Body of pancreas (tissue), 4 donors: ENCODE measurements at places on chromosomes 6 and 20. TPM values are rescaled to one million over a fixed set of nuclear protein-coding genes. Genes with fewer than 3 reads are reported as not detected.

DNA sequence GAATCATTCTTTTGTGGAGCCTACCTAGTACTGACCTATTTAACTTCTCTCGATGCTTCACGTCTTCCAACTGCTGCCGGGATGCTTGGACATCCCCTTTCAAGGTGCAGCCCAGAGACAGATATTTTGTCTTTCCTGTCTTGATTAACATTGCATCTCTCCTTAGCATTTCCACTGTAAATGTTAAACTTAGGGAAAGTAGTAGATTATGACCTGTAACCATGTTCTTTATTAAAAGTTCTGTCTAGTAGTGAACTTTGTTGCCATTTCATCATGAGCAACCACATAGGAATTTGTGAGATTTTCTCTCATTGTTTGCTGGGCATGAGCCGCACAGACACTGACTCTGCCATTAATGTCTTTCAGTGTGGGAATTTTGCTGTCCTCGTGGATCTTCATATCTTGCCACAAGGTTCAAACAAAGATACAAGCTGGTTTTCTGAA, 117.9 kb downstream of the JAG1 start:
- DNase-seq: no peak

DNA sequence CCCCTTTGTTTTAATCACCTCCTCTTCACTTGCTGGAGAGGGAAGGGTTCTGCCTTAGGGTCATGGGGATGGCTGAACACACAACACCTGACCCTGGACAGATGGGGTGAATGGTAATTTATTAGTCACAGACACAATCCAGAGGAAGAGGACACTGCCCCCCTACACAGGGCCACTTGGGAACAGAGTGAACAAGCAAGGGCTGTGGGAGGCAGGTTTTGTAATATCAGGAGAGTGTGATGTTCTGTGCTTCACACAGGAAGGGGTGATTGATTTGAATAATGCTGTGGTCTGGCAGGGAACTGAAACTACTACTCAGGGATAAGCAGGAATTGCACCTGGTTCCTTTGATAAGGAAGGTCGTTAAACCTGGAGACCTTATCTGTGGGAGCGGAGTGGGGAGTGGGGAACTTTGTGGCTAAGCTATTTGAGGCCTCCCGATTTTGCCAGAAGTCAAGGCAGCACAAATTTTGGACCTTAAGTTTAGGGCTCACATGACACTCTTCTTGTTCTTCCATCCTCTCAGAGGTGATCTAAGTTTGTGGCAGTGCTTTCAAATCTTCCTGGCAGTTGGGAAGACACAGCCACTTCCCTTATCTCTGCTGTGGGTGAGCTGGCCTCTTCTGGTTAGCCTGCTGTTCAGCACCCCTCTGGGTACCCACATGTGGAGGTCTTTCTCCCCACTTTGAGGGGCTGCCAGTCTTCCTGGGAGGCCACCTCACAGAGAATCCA, 77.8 kb downstream of the CD164 start:
- no peak for DNase-seq

DNA sequence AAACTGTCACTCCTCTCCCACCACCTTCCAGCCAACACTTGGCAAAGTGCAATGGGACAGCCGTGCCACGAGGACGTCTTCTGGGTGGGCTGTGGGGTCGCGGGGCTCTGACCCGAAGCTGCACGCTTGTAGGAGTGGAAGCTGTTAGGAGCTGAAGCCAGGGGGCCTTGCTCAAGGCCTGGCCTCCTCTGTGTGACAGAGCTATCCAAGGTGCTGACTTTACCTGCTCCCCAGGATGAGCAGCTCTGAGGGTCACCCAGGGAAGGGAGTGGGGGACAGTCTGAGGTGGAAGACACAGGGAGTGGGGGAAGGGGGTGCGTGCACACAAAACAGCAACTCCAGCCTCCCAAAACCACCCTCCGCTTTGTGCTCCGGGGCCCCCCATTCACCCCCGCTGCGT, 17.5 kb upstream of the CHRNA4 start:
- DNase-seq: no peak

Gene LAMA4
- total RNA-seq: 27.0 TPM

Gene ZC2HC1B
- not detected for total RNA-seq

Gene ARHGAP18
- total RNA-seq: 16.2 TPM

Gene TNNC2
- not detected for total RNA-seq
